Pons (tissue), 1 donor: ENCODE measurements at places on chromosomes 12 and 14.

- peak; percentile 84 for DNase-seq
Observed at GRCh38 chr14:69242311-69243224, 17.4 kb upstream of the GALNT16 start.

DNA sequence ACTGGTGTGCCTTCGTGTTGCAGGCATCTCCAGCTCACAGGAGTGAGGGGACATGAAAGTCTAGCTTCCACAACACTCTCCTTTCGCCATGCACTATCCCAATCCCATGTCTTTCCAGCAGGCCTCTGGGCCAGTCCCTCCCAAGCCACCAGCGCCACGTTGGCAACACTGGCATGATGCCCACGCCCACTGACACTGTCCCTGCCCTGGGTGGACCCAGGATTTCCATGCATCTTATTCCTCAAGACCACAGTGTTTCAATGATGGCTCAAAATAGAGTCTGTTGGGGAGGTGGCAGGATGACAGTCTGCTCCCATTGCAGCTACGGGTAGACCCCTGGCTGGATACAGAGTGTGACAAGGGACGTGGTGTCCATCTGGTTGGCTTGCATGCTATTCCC is 2.3 kb downstream of the SP7 start:
- no peak for DNase-seq

DNA sequence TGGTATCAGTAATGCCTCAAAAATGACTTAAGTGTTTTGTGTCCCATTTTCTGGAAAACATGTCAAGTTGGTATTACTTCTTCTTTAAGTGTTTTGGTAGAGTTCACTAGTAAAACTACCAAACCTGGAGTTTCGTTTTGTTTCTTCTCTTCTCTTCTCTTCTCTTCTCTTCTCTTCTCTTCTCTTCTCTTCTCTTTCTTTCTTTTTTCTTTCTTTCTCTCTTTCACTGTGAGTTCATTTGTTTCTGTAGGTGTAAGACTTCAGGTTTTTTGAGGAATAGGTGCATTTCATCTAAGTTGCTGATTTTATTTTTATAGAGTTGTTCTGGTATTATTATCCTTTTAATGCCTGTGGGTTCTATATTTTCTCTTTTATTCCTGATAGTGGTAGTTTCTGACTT is 21.9 kb downstream of the CNOT2 start:
- DNase-seq = no peak

DNA sequence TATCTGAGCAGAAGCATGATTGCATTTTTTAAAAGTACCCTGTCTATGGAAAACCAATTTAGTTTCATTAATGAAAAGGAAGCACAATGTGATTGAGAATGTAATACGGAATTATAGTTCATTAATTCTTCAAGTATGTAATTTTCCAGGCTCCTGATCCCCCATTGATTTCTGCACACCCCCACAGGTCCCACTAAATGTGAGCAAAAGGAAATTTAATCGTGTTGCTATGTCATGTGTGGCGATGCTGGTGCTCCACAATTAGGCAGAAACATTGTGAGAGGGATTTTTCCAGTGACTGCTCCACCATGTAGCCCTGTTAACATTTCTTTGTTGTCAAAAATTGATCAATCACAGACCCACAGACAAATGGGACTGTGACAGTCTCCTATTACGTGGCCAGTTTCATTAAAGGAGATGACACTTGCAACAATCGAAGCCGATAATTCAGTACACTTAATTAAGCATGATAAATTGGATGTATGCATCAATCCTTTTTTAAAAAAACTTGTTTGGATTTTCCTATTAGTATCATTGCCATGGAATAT is 306.0 kb downstream of the NELL2 start:
- no peak for DNase-seq

DNA sequence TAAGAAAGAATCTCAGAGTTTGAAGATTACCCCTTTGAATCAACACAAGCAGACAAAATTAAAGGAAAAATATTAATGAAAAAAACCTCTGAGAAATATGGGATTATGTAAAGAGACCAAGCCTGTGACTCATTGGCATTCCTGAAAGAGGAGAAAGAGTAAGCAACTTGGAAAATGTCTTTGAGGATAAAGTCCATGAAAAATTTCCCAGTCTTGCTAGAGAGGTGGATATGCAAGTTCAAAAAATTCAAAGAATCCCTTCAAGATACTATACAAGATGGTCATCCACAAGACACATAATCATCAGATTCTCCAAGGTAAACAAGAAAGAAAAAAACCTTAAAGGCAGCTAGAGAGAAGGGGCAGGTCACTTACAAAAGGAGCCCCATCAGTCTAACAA is 13.3 kb downstream of the SLCO1B1 start:
- no peak for DNase-seq

GRCh38 chr14:56341766-56342493 is 223.7 kb downstream of the PELI2 start:
- no peak for DNase-seq

DNA sequence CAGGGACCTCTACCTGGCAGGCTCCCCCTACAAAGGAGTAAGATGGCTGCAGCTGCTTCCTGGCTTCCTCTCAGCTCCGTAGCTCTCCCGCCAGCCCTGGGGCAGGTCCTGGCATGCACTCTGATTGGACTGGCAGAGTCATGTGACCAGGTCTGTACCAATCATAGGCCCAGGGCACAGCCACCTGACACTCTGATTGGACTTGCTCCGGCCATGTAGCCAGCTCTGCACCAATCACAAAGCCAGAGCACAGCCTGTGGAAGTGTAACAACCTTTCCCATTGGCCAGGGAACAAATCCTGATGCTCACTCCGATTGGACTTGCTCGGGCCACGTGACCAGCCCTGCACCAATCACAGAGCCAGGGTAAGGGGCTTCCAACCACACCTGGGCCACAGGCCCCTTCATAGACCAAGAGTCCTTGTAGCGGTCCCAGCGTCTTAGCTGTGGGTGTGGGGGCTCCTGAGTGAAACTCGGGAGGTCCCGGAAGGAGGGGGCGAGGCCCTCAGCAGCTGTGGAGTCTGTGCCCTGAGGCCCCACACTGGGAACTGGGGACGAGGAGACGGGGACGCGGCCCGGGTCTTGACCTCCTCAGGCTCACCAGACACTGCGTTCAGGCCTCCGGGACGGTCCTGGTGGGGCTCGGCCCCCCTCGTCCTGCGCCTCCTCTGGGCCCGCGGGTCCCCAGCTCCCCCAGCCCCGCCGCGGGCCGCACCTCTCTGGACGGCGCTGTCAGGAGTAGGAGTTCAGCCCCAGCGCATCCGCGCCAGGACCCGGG is 210.6 kb downstream of the ADGRD1 start:
- no peak for DNase-seq

GRCh38 chr12:24398605-24399004 is 449.1 kb upstream of the SOX5 start:
- no peak for DNase-seq

GRCh38 chr12:69792533-69792932 is 32.5 kb upstream of the MYRFL start:
- DNase-seq = no peak

- DNase-seq = no peak
Observed at GRCh38 chr14:91901449-91902226, 34.3 kb upstream of the TC2N start.

- no peak for DNase-seq
Observed at GRCh38 chr14:52876806-52877205, 74.0 kb downstream of the FERMT2 start.

- DNase-seq = no peak
Observed at GRCh38 chr12:94429633-94430032, 30.0 kb downstream of the CEP83 start.

GRCh38 chr12:68317047-68317667 is 15.0 kb downstream of the MDM1 start:
- DNase-seq = peak; percentile 71
